ENCODE measurements at places on chromosomes 5 and 9.

GRCh38 chr5:40452874-40453624 is 226.7 kb upstream of the PTGER4 start:
- no peak for DNase-seq

- DNase-seq, result no peak
These were observed 59.2 kb downstream of the IPPK start for GRCh38 chr9:92610470-92611420.

- DNase-seq, result no peak
These were observed 274.3 kb downstream of the HTR1A start for GRCh38 chr5:63687854-63688516.

- DNase-seq, result no peak
These were observed 4.9 kb downstream of the SLC25A51 start for GRCh38 chr9:37899041-37899440.

DNA sequence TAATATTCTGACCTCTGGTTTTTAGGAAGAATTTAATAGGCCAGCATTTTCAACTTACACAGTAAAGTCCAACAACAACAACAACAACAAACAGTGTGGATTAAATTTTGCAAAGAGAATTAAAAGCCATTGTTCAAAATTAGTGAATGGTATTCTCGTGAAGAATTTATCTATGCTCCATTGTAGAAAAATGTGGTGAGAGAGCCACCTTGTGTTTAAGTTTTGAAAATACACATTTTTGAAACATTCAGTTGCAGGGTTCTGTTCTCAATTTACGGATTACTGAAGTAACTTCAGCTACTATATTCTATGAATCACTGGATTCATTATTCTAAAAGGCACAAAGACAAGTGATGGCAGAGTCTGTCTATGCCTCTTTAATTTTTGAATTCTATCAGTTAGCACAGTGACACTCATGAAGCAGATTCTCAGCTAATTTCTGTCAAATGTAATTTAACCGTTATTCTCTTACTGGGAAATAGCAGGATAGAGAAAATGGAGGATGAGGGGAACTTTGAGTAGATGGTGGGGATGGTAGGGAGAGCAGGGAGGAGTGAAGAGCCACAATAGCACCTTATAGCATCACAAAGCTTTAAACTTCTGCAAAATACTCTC is 11.0 kb downstream of the CCDC152 start:
- DNase-seq, result no peak

GRCh38 chr9:95143591-95144561 is 173.6 kb downstream of the FANCC start:
- no peak for DNase-seq

DNA sequence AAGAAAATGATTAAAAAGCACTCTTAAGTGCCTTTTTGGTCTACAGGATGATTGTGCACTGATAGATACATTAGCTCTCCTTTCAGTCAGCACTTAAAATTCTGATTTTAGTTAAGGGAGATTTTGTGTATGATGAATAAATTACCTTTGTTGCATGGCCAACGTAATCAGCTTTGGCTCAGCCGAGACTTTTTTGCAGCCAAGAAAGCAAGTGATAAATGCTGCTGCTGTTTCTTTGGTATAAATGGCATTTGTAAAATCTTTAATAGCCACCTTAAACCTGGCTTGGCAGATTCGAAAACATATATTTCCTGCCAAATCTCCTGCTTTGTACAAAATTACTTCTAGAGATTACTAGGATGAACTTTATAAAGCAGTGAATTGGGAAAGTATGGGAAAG is 147.7 kb downstream of the DCP2 start:
- DNase-seq, result no peak

GRCh38 chr9:80890124-80890523 is 799.2 kb downstream of the TLE1 start:
- no peak for DNase-seq

DNA sequence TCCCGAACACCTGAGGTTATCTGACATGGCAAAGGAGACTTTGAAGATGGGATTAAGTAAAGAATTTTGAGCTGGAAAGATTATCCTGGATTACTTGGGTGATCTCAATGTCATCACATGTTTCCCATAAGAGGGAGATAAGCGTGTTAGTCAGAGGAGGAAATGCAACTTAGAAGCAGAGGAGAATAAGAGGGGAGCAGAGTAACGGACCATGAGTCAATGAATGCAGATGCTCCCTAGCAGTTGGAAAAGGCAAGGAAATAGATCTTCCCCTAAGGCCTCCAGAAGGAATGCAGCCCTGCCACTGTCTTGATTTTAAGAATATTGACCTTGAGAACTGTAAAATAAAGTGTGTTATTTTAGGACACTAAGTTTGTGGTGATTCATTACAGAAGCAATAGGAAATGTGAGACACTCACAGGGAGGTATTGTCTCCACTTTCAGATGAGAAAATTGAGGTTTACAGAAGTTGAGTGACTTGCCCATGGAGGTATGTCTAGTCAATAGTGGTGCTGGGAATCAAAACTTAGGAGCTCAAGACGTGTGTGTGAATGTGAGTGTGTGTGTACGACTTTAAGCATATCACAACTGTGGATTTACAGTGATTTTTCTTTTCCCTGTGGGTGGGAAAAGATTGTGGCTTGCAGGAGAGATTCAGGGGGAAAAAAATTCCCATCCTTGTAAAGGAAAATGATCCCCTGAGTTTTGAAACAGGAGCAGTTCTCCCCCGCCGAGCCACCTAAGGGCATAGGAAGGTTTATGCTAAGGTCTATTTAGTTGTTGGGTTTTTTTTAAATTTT is 125.3 kb downstream of the TRIM32 start:
- DNase-seq, result no peak
